ENCODE measurements at places on chromosomes 6 and 20.

GRCh38 chr20:21074605-21075336, 31.4 kb downstream of the LINC00237 start:
- DNase-seq: no peak

DNA sequence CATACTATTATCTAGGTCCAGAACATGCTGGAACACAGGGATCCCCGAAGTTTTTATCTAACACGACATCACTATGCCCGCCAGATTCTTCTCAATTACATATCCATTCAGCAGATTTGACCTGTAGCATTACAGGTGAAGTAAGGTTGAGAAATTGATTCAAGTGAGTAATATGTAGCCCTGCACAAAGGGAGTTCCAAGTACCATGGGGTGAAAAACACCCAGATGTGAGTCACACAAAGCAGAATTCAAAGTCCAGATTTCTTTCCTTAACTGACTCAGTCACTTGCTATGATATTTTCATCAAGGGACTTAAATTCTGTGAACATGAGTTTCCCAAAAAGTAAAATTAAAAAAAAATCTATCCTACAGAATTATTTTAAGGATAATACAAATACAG, 655.4 kb upstream of the PTCHD4 start:
- DNase-seq: no peak

DNA sequence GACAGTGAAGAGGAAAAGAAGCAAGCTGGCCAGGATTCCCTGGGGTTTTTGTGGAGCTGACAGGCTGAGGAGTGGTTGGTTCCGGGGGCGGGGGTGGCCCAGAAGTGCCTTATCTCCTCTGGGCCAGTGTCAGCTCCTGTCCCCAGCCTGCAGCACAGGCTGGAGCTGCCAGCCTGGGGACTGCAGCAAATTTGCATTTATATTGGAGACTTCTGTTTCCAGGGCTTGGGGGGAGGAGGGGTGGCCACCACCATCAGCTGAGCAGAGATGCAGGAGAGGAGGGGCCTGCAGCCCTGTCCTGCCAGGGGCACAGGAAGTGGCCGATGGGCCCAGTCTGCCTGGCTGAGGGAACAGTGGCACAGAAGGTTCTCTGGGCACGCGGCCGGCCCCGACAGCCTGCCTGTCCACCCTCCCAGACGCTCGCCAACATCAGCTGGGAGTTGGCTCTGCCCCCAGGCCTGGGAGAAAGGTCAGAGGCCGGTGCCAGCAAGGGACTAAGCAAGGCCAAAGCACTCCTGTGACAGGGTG, 24.3 kb upstream of the SCRT2 start:
- DNase-seq: no peak

GRCh38 chr6:18720075-18720474, 332.9 kb downstream of the RNF144B start:
- no peak for DNase-seq

GRCh38 chr6:170454512-170455285, 98.4 kb downstream of the PSMB1 start:
- DNase-seq: no peak

- DNase-seq: no peak
These were observed 35.2 kb downstream of the HMGCLL1 start for GRCh38 chr6:55543633-55544309.

DNA sequence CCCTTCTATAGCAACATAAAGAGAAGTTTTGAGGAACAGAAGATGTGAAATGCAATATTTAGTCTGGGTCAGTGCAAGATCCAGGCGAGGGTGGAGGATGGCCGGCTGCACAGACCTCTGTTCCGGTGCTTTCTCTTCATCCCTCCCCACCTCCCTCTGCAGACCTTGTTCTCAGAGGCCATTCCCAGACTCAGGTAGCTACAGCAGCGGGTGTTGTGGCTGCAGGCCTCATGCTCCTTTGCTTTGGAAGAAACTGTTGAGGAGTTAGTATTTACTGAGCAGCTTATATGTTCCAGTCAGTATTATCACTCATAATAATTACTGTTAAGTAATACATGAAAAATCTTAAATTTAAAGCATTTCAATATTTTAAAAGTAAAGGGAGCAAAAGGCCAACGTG, 1.7 kb downstream of the BTN3A3 start:
- no peak for DNase-seq

DNA sequence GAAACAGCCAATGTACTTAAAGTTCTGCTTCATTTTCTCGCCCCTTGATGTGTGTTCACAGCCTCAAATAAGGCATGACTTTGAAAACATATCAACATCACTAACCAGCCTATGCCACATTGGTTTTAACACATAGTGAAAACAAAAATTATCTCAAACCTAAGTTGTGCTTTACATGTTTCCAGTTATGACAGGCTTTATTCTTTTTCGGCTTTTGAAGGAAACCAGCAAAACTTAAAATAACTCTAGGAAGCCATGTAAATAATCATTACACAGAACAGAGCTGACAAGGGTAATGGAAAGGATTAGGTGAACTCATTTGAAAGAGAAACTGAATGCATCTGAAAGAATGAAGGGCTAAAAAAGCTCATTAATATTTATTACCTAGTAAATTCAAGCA, 42.1 kb downstream of the BMP5 start:
- no peak for DNase-seq

DNA sequence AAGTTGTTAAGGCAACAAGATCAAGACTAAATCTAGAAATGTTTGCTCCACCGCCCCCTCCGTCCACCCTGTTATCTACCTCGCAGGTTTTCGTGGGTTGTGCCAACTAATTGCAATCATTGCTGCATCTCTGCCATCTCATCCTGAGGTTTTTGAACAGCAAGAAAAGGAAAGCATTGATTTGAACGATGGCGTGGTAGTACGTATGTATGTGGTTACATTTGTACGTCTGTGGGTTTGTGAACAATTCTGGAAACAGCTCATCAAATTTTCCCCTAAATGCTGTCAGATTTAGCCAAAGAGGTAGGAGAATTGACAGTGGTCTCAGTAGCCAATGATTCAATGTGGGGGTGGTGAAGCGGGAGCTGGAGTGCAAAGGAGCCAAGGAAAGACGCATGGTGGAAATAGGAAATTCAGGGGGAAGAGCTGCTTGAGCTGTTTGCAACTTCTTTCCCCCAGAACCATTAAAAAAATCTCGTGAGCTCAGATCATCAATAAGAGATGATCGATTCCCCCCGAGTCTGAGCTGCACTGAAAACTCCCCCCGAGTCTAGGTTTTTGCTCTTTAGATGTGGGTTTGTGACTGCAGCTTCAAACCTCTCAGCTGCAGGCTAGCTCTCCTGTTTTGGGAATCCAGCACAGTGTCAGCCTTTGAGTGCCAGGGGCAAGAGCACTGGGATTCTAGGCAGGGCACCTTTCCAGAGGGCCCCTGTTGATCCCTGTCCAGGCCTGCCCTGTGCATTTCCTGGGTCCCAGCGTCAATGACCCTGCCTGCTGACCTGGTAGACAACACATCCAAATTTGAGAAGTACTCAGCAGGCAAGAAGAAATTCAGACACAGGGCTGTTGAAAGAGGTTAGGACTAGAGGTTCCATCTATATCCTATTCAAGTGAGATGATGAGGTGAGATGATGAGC, 72.6 kb upstream of the LY86 start:
- DNase-seq: no peak

DNA sequence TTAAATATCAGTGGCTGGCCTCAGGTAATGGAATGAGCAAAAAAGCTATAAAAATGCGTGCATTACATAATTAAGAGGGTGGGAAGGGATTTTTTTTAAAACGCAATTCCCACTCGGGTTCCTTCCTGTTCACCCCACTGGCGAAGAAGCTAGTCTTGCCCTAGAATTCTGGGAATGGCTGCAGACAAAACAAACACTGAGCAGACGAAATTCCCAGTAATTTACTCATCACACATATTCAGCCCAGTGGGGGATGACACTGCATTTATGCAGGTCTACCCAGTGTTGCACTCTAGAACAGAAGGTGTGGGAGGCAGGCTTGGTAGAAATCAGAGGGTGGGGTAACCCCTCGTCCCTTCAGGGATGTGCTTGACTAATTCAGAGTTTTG, 2695.0 kb upstream of the DEFB115 start:
- no peak for DNase-seq

DNA sequence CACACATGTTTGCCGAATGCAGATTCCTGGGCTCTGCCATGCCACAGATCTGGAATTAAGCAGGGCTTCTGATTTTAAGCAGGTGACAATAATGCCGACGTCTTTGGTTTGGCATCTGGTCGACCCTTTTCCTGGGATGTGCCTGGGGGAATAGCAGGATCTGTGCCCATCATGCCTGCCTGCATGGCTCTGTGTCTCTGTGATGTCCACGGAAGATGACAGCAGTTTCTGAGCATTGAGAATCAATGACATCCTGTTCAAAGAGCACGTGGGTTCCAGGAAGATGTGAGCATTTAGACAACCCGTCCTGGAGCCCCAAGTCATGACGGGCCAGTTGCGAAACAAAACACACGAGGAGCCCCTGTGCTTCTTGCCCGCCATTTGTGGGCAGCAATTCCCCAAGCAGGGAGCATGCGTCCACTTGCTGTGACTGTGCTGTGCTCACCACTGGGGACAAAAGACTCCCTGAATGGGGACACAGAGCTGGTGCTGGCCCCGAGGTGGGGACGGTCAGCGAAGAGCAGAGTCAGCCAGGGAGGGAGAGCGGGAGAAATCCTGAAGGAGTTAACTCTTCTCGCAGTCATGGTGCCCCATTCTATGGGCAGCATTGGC, 110.1 kb downstream of the ERMARD start:
- DNase-seq: no peak

- DNase-seq: no peak
These were observed 27.4 kb downstream of the DDO start for GRCh38 chr6:110387986-110388385.

DNA sequence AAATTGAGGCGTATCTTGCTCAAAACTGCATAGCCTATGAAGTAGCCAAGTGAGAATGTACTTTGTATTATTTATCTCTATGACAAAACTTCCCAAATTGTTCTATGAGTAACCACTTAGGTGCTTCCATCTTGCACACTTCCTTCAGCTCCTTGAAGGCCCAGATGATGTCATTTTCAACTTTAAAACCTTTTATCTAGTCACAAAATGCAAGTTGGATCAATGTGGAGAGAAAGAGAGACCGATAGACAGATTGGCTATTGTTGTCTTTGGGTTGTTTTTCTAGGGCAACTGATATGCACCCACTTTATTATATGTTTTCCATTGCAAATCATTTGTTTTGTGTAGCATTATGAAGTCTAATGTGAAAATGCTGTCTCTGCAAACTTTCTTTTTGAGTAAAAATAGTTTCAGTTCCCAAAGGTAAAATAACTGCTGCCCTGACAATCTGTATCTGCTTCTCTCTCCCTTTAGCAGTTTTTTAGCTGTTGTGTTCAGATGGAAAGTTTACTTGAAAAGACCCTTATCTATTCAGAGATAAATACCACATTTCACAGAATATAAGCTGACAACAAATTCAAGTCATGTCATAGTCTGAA, 73.7 kb upstream of the CITED2 start:
- no peak for DNase-seq

All from body of pancreas (tissue), 4 donors.